ENCODE measurements at places on chromosomes 6 and 20.

DNA sequence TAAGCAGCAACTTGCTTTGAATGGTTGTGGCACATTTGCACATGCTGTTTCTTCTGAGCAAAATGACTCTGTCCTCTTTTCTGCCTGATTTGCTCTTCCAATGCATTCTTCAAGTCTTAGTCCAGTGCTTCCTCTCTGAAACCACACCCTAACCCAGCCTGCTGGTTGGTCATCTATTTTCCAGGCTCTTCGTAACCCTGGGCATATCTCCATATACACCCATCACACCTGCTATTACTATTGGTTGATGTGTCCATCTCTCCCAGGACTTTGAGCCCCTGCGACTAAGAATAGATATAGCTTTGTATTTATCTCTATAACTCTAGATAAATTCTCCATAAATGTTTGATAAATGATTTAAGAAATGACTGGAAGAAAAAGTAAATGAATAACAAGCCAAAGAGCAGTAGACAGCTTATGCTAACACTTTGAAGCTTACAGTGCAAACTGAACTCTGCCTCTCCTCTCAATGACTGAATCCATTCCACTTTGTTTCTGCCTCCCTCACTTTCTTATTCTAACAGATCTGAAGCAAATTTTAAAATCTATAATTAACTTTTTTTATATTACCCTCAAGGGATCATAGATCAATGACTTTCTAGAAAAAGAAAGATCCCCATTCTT, 59.7 kb upstream of the NT5E start:
- DNase-seq: no peak

DNA sequence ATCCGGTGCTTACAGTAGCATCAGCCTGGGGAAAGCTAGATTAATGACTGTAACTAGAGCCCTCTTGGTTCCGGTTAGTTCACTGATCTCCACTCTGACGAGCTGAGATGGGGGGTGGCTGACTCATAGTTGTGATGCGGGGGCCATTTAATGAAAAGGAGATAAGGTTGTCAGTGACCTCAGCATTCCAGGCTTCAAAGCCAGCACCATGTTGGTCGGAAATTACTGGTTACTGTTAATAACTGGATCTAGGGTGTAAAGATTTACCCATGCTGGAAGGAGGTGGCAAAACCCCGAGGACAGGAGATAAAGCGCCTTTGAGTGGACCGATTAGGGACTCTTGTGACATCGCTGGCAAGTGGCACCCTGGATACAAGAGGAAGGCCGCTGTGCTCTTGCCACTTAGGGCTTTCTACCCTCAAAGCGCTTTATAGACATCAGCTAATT, 21.1 kb downstream of the FOXC1 start:
- DNase-seq: no peak

DNA sequence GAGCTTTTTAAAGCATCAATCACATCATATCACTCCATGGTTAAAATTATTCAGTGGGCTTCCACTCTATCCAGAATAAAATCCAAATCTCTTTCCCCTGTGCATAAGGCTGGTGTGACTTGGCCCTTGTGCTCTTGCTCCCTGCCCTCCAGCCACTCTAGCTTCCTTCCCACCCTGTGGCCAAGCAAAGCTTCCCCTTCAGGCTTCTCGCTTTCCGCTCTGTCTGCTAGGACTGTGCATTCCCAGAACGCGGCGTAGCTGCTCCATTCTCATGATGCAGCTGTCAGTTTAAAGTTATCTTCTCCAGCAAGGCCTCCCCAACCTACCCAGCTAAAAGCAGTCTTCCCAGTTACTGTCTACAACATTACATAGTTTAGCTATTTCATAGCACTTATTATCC, 19.4 kb upstream of the KCNK16 start:
- DNase-seq: no peak

DNA sequence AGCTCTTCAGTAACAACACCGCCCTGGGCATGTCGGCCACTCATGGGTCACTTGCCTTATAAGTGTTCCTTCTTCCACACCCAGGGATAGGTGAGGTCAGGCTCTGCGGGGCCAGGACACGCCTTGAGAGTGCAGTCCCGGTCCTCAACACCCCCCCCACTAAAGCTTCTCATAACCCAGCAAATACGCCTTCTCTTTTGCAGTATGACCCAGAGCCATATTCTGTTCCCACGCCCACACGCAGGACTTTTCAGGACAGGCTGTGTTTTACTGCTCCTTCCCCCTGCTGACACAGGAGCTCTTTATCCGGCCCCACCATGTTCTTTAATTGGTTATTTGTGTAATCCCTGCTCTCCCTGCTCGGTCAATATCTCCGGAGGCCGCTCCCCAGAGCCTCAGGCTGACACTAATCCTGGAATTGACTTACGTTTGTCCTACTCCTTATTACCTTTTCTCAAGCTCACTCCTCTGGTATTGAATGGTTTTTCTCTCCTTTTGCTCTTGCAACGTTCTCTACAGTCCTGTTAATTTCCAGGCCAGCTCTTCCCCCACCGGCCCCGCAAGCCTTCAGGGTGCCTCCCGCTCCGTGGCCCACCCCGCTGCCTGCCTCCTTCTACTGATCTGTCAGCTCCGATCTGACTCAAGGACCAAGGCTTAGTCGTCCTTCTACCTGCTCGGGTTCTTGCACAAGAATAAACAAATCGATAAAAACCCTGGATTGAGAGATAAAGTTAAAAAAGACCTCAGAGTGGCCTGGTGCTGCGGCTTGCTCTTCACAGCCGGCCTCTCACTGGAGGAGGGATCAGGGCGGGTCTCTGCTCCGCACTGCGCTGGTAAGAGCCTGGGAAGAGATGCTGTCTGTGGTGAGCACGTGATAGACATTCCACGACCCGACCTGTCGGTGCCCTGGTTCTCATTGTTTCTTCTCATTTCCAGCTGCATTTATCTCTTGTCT, 357.5 kb downstream of the ZFAND3 start:
- DNase-seq: no peak

Measured in anterior cingulate cortex (tissue), 58 donors.